ENCODE measurements at places on chromosomes 6 and 20.

GRCh38 chr6:42979523-42980177 is 669 bp upstream of the PEX6 start:
- DNase-seq: no peak

- no peak for DNase-seq
Measured at GRCh38 chr20:44035924-44036323, 121.3 kb downstream of the TOX2 start.

GRCh38 chr20:58816957-58817651 is 33.6 kb downstream of the GNAS-AS1 start:
- no peak for DNase-seq

DNA sequence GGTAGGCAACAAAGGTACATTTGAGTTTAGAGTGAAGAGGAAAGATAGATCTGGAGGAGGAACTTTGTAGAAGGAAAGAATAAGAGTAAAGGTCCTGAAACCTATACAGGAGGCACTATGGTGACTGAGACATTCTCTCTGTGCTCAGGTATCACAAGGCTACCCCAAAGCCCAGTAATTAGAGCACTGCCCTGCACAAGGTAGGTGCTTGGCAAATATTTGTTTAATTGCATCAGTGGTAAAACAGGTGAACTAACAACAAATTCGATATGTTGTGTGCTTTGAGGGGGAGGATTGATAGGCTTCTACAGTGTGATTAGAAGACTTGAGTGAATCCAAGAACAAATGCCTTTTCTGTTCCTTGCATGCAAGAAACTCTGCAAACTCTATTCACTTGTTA is 6.8 kb upstream of the TSHZ2 start:
- no peak for DNase-seq

GRCh38 chr6:30548375-30548774 is 7.9 kb downstream of the GNL1 start:
- no peak for DNase-seq

DNA sequence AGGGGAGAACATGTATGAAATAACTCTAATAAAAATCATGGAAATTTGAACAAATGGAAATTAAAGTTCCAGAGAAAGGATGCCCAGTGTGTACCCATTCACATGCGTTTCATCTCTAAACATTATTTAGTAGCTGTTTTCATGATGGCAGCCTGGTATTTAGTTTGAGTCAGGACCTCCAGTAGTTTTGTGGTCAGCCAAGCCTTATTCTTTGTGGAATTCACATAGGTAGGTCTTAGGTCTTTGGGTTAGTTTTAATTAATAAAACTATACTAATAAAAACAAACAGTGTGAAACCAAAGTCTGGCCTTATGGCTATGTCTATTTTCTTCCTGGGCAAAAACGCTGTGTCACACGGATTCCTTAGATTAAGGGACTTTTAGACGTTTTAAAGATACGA is 137.8 kb downstream of the FOXC1 start:
- DNase-seq: no peak

DNA sequence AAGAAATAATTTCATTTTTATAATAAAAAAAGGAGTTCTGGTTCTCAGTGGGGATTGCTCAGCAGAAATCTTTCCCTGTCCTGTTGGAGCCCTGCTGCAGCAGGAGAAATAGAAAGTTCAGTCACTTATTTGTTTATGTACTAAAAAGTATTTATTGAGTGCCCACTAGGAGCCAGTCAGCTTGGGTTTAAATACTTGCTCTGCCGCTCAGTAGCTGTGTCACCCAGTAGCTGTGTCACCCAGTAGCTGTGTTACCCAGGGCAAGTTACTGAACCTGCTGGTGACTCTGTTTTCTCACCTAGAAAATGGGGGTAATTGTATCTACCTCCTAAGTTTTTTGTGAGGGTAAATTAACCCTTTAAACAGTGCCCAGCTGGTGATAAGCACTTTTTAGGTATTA is 32.9 kb downstream of the FOXF2 start:
- no peak for DNase-seq

DNA sequence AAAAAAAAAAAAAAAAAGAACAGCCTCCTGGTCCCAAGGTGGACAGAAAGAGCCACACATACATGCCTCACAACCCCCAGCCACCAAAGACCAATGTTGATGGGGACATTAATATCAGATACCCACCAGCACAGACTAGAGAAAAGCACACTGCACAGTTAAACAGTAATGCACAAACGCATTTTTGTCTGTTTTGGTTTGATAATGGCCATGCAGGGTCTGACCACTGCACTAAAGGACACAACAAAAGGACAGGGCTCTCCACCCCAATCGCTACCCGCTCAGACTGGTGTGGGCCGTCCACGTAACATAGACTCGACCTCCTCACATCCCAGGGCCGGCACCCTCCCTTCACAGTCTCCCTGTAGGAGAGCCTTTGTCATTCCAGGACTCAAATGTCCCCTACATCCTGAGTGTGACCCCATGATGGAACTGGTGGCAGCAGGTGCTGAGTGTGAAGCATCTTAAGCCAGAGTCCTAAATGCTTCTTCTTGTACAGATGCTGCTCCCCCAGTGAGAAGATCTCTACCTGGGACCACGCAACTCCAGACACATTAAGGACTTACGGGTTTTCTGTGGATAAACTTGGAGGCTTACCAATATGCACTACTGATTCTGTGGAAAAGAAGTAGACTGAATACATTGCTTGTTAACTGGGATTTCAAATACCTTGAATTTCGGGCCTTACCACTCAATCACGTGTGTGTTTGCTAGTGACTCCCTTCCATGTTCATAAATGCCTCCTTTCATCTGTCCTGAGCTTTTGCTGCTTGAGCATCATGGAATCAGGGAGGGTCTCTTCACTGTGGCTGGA is 28.0 kb downstream of the RRBP1 start:
- DNase-seq: no peak

- DNase-seq: no peak
Measured at GRCh38 chr6:144145541-144145940, 4.8 kb upstream of the STX11 start.

- no peak for DNase-seq
Measured at GRCh38 chr6:140541288-140541687, 1166.8 kb upstream of the CITED2 start.

DNA sequence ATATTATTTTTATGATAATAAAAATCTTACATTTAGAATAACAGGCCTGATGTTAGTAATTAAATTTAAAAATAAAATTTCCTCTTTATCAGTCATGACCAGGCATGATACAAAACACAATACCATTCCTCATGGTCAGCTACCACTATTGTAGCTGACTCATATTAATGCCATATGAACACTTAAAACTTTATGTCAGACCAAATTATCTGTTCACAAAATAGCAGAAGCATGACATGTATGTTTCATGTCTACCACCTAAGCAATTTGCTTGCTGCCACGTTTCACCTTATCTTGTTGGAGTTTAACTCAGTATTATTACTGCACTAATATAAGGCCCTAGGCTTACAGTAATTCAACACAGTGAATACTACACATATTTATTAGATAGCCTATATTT is 65.7 kb downstream of the HTR1B start:
- DNase-seq: no peak

DNA sequence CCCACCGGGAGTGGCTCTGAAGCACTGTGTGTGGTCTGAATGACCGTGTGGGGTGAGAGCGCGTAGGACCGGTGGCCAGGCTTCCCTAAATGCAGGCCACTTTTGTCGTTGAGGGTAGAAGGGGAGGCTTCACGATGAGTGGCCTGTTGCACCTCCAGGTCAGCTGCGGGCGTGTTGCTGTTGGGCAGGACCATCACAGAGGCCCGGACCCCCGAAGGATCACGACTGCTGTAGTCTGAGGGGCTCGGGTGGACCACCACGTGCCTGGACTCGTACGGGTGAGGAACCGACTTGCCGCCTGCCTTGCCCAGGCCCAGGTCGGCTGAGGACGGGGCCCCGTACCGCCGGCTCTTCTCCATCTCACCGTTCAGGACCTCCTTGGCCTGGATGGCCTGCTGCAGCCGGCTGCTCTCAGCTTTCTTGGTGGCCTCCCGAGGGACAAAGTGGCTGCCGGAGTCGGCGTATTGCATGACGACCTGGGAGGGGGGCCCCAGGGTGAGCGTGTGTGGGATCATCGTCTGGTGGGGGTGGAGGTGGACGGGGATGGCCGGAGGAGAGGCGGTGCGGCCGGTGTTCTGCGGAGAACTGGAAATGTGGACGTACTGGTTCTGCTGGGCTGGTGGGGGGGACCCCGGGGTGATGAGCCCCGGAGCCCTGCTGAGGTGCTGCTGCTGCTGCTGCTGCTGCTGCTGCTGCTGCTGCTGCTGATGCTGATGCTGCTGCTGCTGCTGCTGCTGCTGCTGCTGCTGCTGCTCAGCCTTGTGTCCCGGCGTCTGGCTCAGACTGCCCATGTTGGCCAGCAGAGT is 88.8 kb downstream of the GMPR start:
- DNase-seq: no peak

GRCh38 chr6:170085475-170086401 is 205.1 kb downstream of the DLL1 start:
- DNase-seq: no peak

GRCh38 chr6:157575436-157576145 is 194.6 kb downstream of the ZDHHC14 start:
- DNase-seq: no peak

DNA sequence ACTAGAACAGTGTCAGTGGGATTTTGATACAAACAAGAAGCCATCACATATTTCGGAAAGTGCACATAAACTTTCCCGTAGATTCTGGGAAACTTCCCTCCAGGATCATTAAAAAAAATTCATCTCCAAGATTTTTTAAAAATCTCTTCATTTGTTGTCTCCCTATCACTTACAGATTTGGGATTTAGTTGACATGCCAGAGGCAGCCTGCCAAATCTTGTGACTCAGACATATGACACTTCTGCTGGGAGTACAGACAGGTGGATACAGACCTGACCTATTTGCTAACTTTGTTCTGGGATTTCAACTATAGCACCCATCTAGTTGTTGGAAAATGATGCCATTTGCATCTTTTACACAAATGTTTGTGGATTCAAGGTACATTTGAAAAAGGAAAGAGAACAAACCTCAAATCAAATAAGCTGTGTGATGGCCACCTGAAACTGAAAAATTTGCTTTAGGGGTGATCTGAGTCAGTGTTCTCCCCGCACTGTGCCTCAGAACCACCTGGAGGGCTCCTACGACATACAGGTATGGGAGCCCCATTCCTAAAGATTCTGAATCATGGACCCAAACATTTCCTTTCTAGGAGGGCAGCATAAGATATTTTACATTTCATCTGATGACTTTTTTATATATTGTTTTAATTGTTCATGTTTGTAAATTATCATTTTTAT is 21.9 kb upstream of the CD2AP start:
- no peak for DNase-seq

- no peak for DNase-seq
Measured at GRCh38 chr6:4914420-4915159, 89.2 kb downstream of the RPP40 start.

DNA sequence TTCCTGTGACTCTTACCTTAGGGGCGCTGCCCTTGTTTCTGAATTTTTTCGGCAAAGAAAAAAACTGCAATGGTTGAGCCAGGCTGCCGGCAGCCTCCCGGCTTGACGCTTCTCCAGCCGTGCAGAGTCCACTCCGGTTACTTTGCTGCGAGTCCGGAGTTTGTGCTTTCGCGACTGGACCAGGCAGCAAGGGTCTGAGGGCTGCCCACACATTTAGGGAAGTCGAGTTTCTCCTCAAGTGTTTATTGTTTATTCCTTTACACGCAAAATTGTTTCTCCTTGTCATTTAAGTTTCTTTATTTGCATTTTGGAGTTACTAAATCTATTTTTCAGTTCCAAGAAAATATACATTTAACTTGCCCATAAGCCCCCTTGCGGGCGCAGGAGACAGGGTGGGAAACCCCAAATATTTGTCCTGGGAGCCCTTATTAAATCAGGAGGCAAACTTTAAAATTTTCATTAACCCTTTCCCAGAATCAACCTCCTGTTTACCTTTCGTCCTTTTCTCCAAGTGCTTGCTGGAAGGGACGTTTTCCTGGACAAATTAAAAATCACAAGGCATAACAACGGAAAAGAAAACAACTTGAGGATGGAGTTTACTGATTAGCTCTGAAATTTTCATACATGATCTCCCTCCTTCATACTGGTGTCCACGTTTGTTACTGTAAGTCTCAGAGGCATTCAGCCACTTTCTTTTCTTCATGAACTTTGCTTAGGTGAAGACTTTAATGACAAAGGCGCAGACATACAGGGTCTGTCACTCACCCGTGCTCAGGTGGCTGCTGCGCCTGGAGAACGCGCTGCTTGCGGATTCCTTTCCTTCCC is 1.7 kb upstream of the PDE10A start:
- DNase-seq: no peak

- no peak for DNase-seq
Measured at GRCh38 chr6:167832497-167833395, 6.0 kb downstream of the AFDN start.

GRCh38 chr6:5764401-5764955 is 242.2 kb downstream of the NRN1 start:
- DNase-seq: no peak

DNA sequence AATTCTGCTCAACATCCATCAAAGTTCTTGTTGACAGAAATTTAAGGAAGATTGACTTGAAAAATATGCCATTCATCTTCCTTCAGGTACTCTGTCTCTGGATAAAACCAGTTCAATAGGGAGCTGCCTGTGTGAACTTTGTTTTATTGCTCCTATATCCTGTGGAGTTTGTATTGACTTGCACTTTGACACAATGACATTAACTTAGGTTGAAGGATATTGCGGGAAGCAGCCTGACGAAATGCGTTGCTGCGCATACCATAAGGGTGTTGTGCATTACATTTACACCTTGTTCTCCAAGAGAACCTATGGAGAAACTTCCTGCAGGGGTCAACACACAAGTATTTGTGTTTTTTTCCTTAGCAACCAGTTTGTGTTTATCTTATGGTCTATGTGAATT is 185.4 kb upstream of the GRIK2 start:
- DNase-seq: no peak

All from activated naive CD4-positive, alpha-beta T cell treated with Interleukin-2 at 50 U/mL for 16 hours (primary cell).